Ascending aorta (tissue), 2 donors: ENCODE measurements at places on chromosomes 4 and X.

- no peak for DNase-seq
These were observed 1471.8 kb downstream of the PCDH7 start for GRCh38 chr4:32191961-32192360.

GRCh38 chr4:26368685-26369084 lies 47.9 kb downstream of the RBPJ start:
- DNase-seq: no peak

DNA sequence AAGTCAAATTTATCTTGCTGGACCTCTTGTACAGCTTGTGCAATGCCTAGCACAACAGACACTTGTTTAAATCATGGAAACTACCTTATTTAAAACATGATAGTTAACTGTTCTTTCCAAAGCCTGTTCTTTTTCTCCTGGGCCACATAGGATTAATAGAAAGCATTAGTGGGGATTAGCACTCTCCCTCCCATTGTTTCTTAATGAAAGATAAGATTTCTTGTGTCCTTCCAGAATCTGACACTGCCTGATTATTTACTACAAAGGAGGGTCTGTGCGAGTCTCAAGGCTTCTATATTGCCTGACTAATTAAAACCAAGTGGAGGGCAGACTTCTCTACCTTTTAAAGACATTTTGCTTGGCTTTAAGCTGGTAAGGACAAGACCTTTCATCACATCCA lies 8.5 kb upstream of the ELMOD2 start:
- DNase-seq: no peak

DNA sequence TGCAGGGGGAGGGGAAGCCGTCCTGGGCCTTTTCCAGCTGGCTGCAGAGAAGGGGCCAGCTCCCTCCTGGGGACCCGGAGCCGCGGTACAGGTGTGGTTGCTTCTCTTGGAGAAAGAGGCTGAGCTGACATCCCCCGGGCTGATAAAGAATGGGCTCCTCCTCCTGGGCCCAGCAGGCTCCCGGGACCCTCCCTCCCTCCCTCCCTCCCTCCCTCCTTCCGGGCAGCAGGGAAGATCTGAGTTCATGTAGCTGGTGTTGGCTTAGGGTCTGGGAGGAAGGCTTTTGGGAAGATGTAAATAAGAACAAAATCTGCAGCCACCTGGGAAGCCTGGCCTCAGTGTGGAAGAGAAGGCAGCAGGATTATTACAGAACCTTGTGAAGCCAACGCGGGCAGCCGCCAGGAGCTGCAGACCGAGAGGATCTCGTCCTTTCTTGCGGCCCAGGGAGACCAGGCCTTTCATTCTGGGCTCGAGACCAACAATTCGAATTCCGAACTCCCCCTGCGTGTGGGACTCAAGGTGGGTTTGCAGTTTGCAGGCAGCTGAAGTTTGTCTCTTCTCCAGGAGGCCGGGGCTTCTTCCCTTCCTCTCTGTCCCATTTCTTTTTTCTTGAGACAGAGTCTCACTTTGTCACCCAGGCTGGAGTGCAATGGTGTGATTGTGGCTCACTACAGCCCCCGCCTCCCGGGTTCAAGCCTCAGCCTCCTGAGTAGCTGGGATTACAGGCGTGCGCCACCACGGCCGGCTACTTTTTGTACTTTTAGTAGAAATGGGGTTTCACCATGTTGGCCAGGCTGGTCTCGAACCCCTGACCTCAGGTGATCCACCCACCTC lies at the start of gene PLCXD1:
Gene PLCXD1 (plus strand): TSS at position 216 of the 834 bp plus-strand sequence. CDS start 2,807 bp downstream, outside the sequence.
- no peak for DNase-seq

DNA sequence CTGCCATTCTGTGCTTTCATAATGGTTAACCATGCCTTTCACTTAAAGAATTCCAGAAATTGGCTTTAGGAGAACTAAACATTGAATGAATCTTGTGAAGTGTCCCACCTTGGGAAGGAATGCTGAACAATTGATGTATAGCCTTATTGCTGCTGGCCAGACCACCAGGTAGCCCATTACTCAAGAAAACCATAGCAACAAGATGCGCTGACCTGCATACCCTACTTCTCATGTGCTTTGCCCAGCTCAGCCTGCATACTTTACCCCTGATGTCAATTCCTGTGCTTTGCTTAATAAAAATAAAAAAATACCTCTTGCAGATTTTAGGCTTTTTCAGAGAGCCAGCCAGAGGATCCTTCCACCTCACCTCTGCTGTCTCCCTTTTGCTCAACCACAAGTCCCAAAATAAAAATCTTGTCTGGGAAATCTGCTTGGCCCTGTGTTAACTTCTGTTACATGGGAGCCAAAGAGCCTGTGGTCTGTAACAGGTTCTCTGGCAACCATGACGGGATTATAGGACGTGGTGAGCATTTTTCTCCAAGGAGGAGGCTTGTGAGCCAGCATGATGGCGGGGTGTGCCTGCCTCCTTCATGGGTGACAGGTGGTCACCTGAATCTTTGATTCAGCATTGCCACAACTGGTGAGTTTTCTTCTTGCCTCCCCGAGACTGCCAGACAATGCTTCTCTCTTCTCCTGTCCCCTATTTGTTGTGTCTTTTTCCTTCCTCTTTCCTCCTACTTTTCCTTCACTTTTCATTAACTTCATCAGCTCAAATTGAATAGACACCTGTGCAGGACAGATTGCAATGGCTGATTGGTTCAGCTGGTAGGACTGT lies 106.8 kb downstream of the ARSJ start:
- DNase-seq: no peak

DNA sequence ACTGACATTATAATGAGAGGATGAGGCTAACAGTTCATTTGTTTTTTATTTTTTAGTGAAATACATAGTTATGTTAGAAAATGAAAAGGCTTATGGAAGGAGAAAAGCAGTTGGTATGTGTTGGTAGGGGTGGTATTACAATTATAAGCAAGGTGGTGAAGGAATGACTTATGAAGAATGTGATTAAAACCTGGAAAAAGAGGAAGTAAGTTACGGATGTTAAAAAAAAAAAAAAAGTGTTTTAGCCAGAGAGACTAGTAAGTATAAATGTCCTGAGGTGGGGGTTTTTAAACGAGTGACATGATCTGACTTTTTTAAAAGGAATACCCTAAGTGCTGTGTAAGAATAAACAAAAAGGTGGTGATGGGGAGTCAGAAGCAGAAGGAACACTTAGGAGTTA lies 206.8 kb downstream of the IL15 start:
- DNase-seq: no peak

- no peak for DNase-seq
These were observed 50.8 kb downstream of the DTHD1 start for GRCh38 chr4:36332023-36332781.

- DNase-seq: no peak
These were observed 45.6 kb downstream of the NAT8L start for GRCh38 chr4:2104556-2105345.

- DNase-seq: no peak
These were observed 47.3 kb upstream of the TLR3 start for GRCh38 chr4:186021461-186022167.

GRCh38 chr4:177371461-177371860 lies 61.8 kb downstream of the NEIL3 start:
- DNase-seq: no peak

DNA sequence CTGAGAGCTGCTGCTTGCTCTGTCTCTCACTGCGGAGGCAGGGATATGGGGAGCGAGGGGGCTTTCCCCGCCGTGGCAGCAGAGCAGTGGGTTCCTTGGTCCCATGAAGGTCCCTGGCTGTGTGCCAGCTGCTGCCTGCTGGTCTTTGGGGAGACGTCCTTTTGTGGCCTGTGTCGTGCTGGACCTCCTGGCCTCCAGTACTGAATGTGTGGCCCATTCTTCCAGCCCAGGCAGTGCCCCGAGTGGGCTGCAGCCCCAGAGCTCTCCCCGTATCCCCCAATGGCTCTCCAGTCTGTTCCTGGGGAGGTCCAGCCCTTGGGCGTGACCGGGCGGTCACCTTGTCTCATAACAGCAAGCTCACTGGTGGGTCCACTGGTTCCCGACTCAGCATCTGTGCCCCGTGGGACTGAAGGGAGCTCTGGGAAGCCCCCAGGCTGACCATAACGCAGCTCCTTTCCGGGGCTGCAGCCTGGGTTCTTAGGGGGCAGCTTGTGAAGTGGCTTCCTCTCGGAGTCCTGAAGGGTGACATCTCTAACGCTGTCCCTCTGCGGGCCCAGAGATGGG lies 115.6 kb downstream of the SMIM20 start:
- DNase-seq: no peak

DNA sequence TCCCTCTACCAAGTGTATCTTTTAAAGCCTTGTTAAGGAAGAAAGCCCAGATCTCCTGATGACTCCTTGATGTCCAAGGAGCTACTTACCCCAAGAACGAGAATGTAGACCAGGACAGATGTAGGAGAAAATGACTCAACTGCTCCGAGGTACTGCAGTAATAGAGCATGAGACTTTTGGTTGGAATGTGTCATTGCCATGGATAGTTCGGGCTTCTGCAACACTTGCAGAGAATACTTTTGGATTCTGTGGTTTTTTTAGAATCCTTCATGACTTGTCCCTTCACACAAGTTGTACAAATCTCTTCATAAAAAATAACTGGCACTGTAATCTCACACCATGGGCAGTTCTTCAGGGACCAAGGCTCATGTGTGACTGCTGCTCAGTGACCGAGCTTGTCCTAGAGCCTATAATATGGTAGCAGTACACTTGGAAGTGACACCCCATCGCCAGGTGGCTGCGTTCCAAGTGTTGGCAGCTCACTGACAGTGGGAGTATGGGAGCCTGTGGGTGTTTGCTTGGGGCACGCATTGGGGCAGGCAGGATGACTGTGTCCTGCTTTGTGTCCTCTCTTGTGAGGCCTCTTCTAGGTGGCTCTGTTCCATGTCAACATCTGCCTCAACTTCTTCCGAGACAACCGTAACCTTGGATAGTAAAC lies 87.9 kb upstream of the WDR1 start:
- DNase-seq: no peak

GRCh38 chr4:109803924-109804571 lies 2.2 kb upstream of the CFI start:
- no peak for DNase-seq

DNA sequence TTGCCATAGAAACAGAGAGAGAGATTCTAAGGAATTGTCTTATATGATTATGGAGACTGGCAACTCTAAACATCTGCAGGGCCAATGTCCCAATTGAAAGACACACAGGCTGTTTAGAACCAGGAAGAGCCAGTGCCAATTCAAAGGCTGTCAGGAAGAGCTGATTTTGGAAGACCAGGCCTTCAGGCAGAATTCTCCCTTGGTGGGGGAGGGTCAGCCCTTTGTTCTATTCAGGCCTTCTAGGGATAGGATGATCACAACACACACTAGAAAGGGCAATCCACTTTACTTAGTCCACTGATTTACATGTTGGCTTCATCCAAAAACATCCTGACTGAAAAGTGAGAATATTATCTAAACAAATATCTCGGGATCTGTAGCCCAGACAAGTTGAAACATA lies 15.2 kb downstream of the C4orf46 start:
- DNase-seq: no peak

- DNase-seq: no peak
These were observed 1239.7 kb downstream of the C4orf33 start for GRCh38 chr4:130335417-130336194.

- DNase-seq: no peak
These were observed 56.6 kb upstream of the RBM47 start for GRCh38 chr4:40686081-40686913.

DNA sequence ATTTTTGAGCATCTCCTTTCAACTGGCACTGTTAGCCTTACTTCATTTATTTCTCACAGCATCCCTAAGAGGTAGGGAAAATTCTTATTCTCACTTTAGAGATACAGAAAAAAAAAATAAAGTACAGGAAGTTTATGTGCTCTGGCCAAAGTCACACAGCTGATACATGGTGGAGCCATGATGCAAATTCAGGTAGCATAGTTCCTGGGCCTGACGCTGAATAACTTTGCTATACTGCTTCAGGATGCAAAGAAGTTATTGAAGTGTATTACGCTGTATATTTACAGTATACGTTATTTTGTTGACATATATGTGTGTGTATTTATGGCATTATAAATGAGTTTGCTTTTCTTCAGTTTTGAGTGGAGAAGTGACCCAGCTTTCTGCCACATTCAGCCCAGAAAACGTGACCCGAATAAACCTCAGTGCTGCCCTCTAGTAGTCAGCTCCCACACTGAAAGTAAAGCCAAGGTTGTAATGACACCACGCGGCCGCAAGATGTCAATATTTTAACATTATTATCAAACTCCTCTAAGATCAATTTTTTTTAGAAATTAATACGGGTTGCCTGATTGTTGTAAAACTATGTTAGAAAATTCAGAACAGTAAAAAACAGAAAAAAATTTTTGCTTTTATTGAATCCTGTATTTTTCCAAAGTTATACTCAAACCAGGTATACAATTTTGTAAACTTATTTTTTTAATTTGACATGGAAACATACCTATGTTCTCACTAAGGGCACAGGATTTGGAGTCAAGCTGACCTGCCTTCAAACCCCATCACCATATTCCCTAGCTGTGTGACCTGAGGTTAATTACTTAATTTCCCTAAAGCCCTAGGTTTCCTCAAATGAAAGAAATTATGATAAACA lies 3.8 kb upstream of the GUCY2F start:
- peak; percentile 83 for DNase-seq

GRCh38 chr4:42282081-42282901 lies 115.0 kb upstream of the SHISA3 start:
- DNase-seq: no peak

DNA sequence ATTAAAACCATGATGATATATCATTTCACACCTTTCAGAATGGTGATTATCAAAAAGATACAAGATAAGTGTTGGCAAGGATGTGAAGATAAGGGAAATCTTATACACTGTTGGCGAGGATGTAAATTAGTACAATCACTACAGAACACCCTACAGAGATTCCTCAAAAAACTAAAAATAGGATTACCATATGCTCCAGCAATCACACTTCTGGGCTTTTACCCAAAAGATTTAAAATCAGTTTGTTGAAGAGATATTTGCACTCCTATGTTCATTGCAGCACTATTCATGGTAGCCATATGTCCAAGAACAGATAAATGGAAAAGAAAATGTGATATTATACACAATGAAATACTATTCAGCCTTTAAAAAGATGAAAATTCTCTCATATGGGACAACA lies 240.4 kb downstream of the GABRG1 start:
- DNase-seq: no peak

- DNase-seq: no peak
These were observed 3.3 kb downstream of the C4orf54 start for GRCh38 chr4:99654361-99654761.

- no peak for DNase-seq
These were observed 238.2 kb upstream of the MAB21L2 start for GRCh38 chr4:150343796-150344195.

DNA sequence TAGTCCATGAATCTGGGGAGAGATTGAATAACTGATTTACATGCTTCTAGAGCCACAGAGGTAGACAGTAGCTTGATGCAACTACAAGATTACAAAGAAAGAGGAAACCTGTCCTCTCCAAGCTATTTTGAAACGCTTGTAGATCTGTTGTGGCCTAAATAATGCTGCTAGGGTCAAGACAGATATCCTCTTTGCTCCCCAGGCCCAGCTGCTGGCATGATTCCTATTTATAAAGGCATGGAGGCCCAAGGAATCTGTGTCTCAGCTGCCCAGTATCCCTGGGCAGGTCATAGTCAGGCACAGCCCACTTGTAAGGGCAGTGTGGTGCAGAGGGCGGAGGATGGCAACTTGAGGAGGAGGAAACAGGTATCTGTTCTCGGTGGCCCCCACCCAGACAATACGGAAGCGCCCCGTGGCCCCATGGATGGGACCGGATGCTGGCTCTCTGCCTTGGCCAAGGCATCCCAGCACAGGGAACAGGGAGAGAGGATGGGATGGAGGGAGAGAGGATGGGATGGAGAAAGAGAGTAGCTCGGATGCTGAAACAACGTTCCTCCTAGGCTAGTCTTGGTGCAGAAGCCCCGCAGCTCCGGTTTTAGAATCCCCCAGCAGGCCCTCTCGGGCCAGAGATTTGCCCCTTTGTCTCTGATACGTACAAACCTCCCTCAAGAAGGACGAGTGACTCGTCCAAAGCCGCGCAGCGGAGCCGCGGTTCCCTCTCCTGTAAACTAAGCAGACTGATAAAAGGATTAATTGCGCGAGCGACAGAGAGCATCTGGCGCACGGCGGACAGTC lies 767 bp upstream of the SMIM20 start:
- DNase-seq: peak; percentile 69
